PC-3 (cell line): ENCODE measurements at places on chromosomes 13 and 19. TPM values are rescaled to one million over a fixed set of nuclear protein-coding genes. Genes with fewer than 3 reads are reported as not detected.

The APC2 gene
- total RNA-seq: 0.29 and 1.4 TPM in 2 replicates

The ICAM4 gene
- total RNA-seq: not detected in 2 replicates

The C19orf33 gene
- total RNA-seq: 169 and 212 TPM in 2 replicates

The KIR3DL1 gene
- not detected in 2 replicates for total RNA-seq

The MAB21L1 gene
- total RNA-seq: not detected in 2 replicates

The ZNF490 gene
- total RNA-seq: 6.9 and 10.7 TPM in 2 replicates

The RASIP1 gene
- 0.40 and 0.51 TPM in 2 replicates for total RNA-seq

The NOSIP gene
- 195 and 214 TPM in 2 replicates for total RNA-seq
